ENCODE measurements at places on chromosomes 2 and 18.

DNA sequence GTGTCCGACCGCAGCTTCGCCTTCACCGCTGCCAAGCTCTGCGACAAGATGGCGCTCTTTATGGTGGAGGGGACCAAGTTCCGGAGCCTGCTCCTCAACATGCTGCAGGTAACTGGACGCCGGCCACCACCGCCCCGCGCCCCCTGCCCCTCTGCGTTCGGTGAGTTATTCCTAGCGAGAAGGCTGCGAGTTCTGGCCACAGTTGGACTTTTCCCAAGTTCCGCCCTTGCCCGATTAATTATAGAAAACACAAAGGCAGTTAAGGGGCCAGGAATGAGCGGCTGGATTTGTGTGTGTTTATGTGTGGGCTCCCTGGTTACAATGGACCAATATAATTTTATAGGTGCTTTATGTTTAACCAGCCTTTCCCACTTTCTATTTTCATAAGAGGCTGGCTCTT lies 189.2 kb downstream of the SMAD7 start:
- DNase-seq: no peak

- no peak for DNase-seq
Observed at GRCh38 chr18:48527461-48527860, 11.4 kb upstream of the CTIF start.

DNA sequence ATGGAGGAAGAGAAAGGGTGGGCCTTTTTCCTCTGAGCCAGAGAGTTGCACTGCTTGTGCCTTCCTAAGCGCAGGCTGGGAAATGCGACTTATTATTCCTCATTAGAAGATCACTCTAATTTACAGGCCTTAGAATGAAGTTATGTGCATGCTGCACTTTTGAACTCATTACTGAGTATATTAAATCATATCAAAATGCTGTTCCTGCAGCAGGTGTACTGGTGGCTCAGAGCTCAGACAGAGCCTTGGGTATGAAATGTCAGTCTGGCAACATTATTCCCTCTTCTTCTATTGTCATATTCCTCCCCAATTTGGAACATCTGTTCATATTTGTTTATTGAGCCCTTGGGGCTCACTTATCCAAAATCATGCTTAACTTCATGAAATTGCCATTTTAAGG lies 85.5 kb downstream of the ADCYAP1 start:
- no peak for DNase-seq

DNA sequence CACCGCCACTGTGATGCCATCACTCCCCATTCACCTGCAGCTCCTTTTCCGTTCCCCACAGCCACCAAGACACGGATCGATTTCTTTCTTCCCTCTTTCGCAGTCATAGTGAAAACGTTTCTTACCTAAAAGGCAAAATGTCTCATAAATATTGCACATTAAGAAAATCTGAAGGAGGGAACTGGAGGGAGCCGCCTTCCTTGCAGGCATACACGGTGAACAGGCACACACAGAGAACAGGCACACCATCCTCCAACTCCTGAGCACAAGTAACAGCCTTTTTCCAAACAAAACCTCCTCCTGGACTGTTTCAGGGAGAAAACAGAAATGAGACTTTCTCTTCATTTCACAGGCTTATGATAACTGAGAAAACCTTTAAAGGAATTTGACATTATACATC lies 17.0 kb downstream of the MRPS5 start:
- no peak for DNase-seq

DNA sequence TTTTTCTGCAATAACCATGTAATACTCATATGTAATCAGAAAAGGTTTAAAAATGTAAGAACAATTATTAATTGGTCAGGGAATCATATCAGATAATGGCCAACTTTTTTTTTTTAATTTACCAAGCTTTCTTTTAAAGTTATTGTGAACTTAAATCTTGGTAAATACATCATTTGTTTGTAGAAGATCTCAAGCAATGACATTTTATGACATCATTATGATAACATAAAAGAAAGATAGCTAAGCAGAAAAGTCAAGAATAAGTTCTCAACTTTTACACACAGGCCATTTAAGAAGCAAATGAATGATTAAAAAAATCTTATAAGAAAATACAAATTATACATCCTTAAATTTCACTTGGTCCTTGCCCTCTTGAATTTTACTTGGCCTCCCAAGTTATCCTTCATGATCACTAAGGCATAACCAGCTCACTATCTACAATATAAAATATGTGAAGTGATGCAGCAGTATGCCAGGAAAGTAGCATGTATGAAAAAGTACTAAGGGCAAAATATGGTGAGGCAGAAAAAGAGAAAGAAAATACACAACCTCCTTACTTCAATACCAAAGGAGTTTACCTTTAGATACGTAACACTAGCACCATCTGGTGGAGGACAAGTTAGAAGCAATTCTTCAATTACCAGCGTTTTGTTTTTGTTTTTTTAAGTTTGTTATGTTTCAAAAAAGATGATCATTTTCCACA lies 116.6 kb downstream of the SRBD1 start:
- peak; percentile 62 for DNase-seq
